ENCODE measurements at places on chromosomes 13 and 19.

- no peak for DNase-seq
Measured at GRCh38 chr13:25876247-25876646, 175.6 kb downstream of the SHISA2 start.

DNA sequence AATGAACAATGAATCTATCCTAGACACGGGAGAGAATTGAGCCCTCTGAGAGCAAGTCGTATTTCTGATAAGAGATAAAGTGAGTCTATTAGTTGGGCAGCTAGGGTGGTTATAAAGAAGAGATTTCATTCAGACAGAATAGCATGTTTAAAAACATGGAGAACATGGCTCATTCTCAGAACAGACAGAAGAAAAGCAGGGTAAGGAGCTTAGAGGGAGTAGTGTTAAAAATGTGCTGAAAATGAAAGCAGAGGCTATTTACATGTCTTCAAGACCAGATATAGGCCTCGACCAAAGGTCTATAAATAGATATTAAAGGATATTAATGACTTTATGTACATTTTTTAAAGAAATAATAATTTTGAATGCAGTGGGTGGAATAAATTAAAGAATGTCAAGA lies 149.5 kb downstream of the SLITRK1 start:
- no peak for DNase-seq

GRCh38 chr13:73778242-73778864 lies 355.9 kb downstream of the KLF12 start:
- no peak for DNase-seq

DNA sequence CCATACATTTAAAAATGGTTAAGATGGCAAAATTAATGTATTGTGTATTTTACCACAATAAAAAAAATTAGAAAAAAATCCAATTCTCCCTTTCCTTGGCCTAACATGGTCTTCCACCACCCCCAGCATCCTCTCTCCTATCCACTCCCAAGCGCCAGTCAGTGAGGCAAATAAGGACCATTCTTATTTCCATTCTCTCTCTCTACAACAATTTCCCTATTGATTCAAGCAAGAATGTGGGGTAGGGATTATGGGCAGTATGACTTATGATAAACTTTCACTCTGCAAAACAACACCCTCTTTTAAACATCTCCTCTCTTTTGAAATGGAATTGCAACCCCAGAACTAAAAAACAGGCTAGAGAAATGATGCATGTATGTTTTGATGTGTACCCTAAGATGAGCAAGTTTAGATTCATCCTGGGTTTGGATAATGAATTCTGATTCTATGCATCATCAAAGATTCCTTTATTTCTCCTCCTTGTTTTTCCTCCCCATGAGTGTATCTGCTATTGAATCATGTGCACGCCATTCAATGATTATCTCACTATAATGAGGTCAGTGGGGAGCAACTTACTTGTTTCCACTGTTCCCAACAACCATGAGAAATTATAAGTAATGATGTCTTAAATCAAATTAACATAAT lies 3.5 kb downstream of the STARD13 start:
- no peak for DNase-seq

GRCh38 chr19:57348136-57348535 lies 2.9 kb upstream of the ZNF304 start:
- DNase-seq = no peak

GRCh38 chr13:45863709-45864590 lies 12.4 kb upstream of the SIAH3 start:
- DNase-seq = no peak

- DNase-seq = no peak
Measured at GRCh38 chr19:35789195-35789977, 14.0 kb downstream of the ARHGAP33 start.

- no peak for DNase-seq
Measured at GRCh38 chr13:27638521-27638920, 16.8 kb downstream of the POLR1D start.

DNA sequence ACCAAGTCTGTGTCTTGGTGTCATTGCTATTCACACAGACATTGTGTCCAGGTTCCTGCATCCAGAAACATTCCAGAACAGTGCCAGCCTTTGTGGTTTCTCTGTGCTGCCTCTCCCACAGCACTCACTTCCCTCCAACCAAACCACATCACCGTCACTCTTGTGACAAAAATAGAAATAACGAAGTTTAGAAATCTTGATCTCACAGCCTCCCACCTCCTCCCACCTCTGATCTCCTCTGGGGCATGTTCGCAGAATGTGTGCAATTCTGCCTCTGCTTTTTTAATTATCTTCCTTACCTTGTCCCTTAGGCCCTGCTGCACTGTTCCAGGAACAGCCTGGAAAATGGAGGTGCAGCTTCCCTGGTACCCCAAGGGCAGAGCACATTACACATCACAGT lies 8.7 kb upstream of the SERPINE3 start:
- no peak for DNase-seq

DNA sequence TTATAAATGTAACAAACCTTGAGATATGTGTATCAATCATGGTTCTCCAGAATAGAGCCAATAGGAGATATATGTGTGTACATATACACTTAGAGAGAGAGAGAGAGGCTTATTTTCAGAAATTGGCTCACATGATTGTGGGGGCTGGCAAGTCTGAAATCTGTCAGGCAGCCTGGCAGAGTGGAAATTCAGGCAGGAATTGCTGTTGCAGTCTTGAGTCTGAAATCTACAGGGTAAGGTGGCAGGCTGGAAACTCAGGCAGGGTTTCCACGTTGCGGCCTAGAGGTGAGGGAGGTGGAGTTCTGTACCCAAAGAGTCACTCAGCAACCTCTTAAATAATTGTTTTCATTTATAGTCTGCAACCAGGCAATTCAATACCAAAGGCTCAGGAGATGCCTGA lies 218.4 kb downstream of the B3GLCT start:
- no peak for DNase-seq

DNA sequence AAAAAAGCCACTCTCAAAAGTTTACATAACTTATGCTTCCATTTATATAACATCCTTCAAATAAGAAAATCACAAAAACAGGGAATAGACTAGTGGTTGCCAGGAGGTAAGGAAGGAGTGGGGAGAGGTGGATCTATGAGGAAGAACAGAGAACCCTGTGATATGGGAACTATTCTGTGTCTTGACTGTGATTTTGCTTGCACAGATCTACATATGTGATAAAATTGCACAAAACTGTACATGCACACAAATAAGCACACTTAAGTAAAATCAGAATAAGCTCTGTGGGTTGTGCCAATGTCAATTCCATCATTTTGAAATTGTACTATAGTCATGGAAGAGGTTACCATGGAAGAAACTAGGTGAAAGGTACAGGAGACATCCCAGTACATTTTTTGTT lies 121.6 kb upstream of the SGCG start:
- DNase-seq = no peak

DNA sequence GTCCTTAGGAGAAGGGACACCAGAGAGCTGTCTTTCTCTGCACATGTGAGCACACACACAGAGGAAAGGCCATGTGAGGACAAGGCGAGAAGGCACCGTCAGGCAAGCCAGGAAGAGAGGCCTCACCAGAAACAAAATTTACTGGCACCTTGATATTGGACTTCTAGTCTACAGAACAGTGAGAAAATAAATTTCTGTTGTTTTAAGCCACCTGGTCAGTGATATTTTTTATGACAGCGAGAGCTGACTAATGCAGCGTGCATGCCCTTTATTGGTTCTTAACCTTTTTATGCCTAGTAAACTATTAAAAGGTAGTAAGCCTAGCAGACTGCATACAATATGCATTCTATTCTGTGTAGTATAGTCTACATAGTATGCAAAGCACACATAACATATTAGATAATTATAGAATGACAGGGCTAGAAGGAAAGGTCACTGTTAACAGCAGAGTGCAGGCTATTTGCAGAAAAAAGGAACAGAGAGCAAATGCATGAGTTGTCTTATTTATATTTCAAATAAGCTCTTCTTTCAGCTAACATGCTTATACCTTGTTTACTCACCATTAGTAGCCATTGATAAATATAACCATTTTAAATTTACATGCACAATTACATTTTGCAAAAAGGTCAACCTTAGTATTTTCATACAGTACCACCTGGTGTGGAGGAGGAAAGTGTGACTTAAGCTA lies 25.2 kb upstream of the KATNAL1 start:
- no peak for DNase-seq

DNA sequence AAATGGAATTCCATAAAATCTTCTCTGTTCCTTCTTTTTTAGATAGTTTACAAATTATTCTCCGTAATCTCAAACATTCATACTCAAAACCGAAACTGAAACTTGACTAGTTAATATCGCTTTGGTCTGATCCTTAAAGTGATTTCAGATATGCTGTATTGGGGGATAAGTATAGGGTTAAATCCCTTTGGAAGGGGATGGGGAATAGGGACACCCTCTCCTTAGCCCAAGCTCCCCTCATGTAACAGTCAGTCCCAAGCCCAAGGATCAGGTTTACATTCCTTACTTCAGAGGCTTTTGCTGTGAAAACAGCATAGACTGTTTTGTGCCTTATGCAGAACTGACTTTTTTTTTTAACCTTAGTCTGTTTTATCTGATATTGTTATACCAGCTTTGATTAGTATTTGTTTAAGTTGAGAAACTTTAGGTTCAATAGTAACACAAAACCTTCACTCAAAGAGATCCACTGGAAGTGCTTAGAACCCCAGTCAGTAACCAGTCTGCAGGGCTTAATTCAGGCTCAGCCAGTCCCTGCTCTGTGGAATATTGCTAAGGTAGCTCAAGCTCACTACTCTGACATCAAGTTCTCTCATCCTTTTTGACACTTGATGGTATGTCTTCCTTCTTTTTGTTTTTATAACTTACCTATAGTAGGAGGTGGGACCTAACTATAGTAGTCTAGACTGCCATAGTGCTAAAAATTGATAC lies 10.5 kb downstream of the CDADC1 start:
- DNase-seq = no peak

GRCh38 chr13:98688373-98688772 lies 64.1 kb downstream of the SLC15A1 start:
- DNase-seq = no peak

DNA sequence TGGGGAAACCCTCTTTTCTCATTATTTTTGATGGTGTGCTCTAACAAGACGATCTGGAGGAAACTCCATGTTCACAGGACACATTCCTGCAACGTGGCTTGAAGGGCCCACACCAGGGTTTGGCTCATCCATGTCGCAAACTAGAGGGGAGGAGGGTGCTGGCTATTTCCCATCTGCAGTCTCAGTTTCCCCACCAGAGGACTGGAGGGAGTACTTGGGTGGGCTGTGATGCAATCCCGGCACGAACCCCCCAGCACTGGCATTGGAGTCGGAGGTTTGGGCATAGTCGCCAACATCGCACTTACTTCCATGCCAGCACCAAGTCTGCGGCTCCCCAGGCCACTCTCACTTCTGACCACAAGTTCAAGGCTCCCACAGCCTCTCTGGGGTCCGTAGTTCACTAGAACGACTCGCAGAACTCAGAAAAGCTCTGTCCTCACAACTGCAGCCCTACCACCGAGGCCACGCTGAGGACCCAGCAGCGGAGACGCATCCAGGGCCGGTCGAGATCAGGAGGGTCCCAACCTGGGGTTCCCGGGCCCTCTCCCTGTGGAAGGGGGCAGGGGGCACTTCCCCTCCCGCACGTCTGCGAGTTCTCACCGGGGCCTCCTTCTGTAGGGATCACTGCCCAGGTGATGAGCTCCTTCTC lies 165.6 kb upstream of the SOX1 start:
- DNase-seq = no peak

GRCh38 chr19:31226151-31226935 lies 122.9 kb downstream of the TSHZ3 start:
- no peak for DNase-seq

DNA sequence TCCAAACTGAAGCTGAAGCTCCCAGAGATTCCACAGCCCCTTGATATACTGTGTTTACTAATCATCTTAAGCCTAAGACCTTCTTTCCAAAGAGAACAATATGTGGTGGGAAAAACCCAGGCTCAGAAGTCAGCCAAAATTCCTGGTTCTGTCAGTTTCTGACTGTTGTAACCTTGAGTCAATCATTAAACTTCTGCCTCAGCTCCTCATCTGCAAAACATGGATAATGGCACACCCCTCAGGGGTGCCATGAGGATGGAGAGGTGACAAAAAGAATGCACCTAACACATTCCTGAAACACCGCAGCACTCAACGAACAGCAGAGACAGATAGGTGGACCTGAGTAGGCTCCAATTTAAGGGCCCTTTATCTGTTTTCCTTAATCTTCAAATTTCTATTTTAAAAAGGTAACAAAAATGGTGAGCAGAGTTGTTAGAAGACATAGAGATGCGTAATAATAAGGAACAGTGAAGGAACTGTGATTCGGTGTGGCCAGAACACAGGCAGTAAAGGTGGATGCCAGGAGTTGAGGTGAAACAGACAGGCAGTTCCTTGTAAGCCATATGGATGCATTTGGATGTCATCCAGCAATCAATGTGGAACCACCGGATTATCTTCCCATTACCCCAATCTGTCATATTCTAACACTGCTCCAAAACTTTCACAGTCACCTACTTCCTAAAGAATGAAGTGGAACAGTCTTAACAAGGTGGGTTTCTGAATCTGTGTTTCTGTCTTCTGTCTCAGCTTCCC lies 56.6 kb upstream of the DOCK9 start:
- DNase-seq = no peak

DNA sequence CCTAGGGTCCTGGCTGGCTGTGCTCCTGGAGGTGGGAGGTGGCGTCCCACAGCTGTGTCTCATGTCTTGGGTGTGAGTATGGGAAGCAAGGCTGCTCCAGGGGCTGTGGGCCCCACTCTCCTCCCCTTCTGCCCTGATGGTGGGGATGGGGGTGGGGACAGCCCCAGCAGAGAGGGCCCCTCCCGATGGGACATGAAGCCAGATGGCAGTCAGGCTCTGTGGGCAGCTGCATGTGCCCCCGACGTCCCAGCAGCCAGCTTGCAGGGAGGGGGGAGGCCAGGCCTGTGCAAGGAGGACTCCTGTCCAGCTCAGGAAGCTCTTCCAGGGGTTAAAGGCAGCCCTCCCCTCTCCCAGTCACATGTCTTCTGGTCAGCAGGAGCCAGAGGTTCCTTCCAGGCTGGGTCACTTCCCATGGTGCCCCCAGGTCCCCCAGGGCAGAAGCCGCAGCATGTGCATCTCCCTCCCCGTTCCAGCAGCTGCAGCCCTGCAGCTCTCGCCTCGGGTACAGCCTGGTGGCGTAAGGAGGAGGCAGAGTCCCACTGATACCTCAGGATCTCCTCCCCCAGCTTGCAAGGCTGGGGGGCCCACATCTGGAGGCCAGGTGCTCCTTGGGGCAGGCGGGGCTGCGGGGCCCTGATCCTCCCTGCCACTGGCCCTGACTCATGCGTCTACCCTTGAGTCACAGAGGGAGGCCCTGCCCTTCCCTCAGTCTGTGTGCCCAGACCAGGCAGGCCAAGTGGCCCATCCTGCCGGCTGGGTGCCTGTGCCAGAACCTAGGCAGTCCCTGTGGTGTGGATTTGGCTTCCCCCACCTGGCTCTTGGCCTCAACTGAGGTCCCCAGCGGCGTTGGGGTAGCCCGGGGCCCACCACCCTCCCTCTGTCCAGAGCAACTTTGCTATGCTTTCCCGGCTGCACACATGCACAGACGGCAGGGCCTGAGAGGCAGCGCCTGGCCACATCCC lies 13.0 kb downstream of the YIPF2 start:
- DNase-seq = no peak

GRCh38 chr13:82165396-82166174 lies 1716.7 kb downstream of the SLITRK1 start:
- DNase-seq = no peak
